ENCODE measurements at places on chromosomes 13 and 19.

DNA sequence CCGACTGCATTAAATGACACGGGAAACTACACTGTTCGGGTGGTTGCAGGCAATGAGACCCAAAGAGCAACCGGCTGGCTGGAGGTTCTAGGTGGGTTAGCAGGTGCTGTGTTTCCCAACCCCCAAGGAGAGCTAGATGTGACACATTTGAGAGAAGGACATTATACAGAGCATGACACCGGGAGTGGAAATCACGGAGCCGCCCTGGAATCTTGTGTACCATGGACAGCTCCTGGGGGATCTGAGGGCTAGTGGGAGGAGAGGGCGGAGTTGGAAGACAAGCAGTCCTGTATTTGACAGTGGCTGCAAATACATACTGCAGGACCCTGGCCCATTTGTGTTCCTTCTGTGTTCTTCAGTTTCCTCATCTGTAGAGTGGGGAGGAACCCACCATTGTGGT, 2.3 kb downstream of the CEACAM18 start:
- DNase-seq: no peak

DNA sequence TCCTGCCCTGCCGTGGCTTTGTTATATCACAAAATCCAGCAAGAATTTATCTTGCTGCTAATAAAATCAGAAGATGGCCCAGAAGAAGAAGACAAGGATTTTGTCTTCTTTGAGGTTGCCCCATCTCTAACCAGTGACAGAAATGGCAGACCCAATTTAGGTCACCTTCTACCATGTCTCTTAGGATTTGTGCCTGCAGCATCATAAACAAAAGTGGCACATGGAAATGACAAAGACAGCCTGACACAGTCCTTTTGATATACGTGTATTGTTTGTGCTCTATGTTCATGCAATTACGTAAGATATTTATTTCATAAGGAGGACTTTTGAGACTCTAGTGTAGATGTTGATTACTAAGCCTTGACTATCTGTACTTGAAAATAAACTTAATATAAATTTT, 135.9 kb upstream of the TMTC4 start:
- DNase-seq: no peak

DNA sequence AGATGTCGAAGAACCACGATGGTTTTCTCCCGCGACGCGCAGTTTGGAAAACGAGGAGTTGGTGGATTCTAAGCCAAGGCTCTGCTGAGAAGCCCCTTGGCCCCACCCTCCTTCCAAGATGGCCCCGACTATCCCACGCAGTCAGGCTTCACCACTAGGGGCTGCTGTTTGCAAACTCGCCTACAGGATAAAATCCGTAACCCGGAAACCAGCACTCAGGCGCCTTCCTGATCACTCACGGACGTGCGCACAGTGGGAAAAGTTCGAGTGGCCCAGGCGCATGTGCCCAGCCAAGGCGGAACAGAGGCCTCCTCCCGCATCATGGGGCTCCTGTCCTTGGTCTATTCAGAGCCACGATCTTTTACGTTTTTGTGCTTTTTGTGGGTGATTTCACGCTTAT, 19.2 kb upstream of the UQCR11 start:
- peak; percentile 60 for DNase-seq

- no peak for DNase-seq
Observed at GRCh38 chr13:21911646-21912298, 240.9 kb downstream of the FGF9 start.

DNA sequence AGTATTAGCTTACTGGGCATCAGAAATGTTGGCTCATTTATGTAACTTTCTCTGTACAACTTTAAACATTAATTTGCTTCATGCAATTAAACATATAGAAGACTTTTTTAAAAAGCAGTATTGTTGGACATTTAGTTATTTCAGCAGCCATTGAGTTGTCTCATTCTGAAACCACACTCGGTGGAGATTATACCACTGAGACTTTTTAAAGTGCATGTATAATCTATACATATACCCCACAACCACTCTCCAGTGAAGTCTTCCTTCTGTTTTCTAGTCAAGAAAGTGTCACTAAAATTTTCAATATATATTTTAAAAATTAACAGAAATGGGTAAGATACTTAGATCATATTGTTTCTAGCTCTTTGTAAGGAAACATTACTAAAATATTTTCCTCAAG, 15.5 kb downstream of the SETDB2 start:
- DNase-seq: no peak

GRCh38 chr19:2282062-2282861, at the start of gene PEAK3:
Gene PEAK3 (minus strand): TSS chr19:2282175. CDS start chr19:2280931, 1,244 bp downstream.
- peak; percentile 71 for DNase-seq

DNA sequence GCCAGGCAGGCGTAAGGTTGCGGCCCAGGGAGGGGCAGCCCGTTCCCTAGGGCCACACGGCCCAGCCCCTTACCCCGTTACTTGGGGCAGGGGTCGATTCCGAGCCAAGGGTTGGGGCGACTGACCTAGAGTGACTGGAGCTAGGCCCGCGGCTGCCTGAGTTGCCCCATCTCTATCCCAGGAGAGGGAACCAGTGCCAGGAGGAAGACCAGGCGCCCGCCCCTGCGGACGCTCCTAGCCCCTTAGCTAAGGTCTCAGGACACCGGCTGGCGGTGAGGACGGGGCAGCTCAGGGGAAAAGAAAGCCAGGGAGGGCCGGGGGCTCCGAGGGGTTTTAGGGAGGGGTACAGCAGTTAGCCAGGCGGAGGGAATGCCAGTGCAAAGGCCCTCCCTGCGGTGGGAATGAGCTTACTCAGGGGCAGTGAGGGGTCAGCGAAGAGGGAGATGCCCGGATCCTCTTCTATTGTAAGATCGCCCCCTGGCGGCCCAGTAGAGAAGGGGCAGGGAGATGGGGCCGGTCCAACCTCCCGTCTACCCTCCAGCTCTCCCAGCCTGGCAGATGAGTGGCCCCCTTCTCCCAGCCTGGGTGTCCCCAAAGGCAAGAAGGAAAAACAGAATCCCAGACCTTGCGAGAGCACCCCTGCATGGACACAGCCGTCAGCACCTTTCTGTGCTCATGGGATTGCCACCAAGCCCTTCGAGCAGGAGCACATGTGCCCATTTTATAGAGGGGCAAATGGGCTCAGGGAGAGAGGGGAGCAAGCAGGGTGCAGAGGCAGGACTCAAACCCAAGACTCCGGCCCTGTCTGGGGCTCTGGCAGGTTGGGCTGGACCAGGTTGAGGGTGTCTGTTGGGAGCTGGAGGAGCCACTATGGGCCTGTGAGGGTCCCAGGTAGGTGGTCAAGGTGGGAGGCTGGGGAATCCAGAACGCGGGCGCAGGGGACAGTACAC, 16.3 kb downstream of the CILP2 start:
- peak; percentile 70 for DNase-seq
